Mesendoderm (in vitro differentiated cells): ENCODE measurements at places on chromosomes 13 and 19.

DNA sequence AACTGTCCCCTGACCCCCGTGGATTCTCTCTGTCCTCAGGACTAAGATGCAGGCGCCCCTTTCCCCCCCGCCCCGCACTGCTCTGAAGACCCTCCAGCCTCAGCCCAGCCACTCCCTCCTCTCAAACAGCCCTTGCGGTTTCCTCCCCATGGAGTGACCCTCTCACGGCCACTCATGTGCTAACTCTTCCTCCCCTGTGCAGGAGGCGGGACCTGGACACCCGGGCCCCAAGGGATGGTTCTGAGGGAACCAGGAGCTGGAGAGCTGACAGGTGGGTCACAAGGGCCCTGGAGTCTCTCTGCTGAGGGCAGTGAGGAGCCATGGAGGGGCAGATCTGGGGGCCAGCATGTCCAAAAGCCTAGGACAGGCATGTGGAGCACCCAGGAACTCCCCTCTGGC lies 1.9 kb downstream of the ISOC2 start:
- DNase-seq, result no peak
- H3K36me3 ChIP-seq, result no peaks in the 10 kb centered on the region
- H3K4me1 ChIP-seq, result no peaks in the 10 kb centered on the region
- H3K27me3 ChIP-seq, result no peaks in the 10 kb centered on the region

DNA sequence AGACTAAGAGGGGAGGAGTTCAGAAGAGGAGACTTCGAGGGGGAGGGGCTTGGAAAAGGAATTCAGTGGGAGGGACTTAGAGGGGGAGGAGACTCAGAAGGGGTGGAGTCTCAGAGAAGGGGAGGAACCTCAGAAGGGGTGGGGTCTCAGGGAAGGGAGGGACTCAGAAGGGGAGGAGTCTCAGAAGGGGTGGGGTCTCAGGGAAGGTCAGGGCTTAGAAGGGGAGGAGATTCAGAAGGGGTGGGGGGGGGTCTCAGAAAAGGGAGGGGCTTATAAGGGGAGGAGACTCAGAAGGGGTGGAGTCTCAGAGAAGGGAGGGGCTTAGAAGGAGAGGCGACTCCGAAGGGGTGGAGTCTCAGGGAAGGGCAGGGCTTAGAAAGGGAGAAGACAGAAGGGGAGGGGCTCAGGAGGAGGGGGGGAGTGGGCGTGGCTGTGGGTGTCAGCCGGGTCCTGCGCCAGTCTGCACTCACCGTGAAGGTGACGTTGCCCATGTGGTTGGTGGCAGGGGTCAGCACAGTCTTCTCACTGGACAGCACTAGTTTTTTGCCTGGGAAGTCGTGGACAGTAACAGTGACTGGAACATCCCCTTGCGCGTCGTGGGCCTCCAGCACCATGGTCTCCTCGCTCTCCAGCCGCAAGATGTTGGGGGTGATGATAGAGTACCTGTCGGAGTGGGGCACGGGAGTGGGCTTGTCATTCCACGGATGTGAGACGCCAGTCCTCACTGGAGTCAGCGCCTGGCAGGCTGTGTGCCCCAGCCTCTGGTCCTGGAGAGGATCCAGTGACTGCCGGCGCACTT lies 1.5 kb downstream of the C3 start:
- H3K4me1 ChIP-seq, result no peaks in the 10 kb centered on the region
- H3K27ac ChIP-seq, result no peak overlapping the region
- H3K4me3 ChIP-seq, result no peak overlapping the region
- no peaks in the 10 kb centered on the region for H3K36me3 ChIP-seq

DNA sequence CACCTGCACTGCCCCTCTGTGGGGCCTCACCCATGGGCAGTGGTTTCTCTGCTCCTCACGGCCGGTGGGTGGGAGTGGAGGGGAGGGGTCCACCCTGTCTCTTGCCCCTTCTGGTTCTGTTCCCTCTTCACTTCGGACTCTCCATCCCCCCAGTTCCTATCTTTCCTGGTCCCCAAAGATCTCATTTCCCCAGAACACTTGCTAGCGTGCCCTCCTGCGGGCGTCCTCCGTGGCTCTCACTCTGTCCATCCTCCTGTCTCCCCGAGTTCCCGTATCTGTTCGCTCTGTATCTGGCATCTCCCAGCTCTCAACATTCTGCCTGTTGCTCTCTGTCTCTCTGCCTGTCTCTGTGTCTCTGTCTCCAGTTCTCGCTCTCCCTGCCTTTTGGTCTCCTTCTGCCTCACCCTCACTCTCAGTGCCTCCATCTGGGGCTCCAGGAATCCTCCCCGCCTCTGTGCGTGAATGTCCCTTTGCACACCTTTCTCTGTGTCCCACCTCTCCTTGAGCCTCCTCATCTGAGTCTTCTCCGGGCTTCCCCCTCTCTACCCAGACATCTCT lies 363 bp downstream of the SPIB start:
- H3K27me3 ChIP-seq, result no peaks in the 10 kb centered on the region
- H3K36me3 ChIP-seq, result no peaks in the 10 kb centered on the region
- no peak overlapping the region for H3K27ac ChIP-seq

DNA sequence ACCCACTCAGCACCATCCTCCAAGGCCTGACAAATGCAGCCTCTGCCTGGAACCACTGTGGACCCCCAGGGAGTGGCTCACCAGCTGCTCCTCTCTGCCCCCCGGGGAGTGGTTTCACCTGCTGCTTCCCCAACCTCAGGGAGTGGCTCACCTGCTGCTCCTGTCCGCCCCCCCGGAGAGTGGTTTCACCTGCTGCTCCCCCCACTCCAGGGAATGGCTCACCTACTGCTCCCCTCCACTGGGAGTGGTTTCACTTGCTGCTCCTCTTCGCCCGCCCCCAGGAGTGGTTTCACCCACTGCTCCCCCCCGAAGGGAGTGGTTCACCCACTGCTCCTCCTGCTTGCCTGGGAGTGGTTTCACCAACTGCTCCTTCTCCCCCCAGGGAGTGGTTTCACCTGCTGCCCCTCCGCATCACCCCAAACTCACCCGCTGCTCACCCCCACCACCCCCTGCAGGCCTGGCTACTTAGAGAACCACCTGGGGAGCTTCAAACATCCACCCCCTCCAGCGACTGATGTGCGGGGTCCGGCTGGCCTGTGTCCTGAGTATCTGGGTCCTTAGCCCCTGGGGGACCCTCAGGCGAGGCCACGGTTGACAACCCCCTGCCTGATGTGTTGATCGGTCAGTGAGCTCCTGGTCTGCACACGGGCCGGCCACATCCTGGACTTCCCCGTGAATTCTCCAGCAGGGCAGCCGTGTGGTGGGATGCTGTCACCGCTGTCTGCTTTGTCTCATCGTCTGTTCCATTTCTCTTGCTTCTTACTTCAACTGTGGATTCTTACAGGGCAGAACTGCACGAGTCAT lies 14.6 kb upstream of the TMEM255B start:
- H3K4me1 ChIP-seq, result no peaks in the 10 kb centered on the region
- no peak overlapping the region for H3K27ac ChIP-seq
- H3K36me3 ChIP-seq, result no peaks in the 10 kb centered on the region
- H3K4me3 ChIP-seq, result no peak overlapping the region

GRCh38 chr19:8681345-8682029 lies 17.1 kb downstream of the ACTL9 start:
- H3K4me1 ChIP-seq, result no peaks in the 10 kb centered on the region
- no peak overlapping the region for H3K27ac ChIP-seq
- no peaks in the 10 kb centered on the region for H3K36me3 ChIP-seq
- peak; percentile 51 for DNase-seq
- H3K4me3 ChIP-seq, result no peak overlapping the region
- no peaks in the 10 kb centered on the region for H3K27me3 ChIP-seq

DNA sequence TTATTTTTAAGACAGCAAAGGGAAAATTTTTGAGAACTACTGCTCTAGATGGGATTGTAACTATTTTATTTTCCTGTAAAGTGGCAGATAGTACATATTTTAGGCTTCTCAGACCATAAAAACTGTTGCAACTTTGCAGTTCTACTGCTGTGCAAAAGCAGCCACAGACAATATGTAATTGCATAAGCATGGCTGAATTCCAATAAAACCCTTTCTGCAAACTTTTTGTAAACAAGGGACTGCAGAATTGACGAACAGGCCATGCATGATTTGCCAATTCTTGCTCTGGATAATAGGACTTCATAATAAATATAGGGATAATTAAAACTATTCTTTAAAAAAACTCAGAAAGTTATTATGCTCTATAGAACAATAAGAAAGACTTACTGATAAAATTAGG lies 149.1 kb downstream of the SLITRK5 start:
- H3K4me3 ChIP-seq, result no peak overlapping the region
- H3K36me3 ChIP-seq, result no peaks in the 10 kb centered on the region
- H3K27ac ChIP-seq, result no peak overlapping the region
- H3K27me3 ChIP-seq, result no peaks in the 10 kb centered on the region
